ENCODE measurements at places on chromosomes 1 and 21.

- DNase-seq = no peak
These were observed 122.2 kb upstream of the RAB4A start for GRCh38 chr1:229148743-229149142.

DNA sequence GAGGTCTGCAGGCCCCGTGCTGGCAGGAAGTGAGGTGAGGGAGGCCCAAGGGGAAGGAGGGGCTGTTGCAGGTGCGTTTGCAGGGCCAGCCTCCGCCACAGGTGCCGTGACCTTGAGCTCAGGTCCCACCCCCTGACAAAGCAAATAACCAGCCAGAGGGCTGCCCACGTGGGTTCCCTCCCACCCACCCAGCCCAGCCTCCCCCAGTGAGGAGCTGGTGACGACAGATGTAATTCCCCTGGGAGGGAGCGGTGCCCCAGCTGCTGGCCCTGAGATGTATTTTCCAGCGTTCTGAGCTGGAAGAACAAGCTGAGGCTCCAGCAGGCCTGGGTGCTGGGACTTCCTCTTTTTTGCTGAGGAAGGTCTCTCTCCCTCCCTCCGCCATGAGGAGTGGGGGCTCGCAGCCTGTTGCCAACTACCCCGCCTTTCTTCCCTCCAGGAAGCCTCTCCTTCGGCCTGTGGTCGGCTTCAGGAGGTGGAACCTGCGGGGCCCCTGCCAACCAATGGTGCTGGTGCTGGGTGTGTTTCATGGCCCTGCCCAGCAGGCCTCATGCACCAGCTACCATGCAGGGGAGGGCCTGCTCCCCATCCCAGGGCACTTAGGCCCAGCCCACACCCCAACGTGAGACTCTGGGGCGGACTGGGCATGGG, 153.2 kb downstream of the PRDM16 start:
- no peak for DNase-seq

- no peak for DNase-seq
These were observed 27.0 kb upstream of the PRELP start for GRCh38 chr1:203448521-203449061.

- no peak for DNase-seq
These were observed 270.4 kb downstream of the PTPRU start for GRCh38 chr1:29506678-29507225.

- no peak for DNase-seq
These were observed 40.2 kb upstream of the PARP1 start for GRCh38 chr1:226447932-226448665.

- DNase-seq = no peak
These were observed 4.8 kb downstream of the ARHGEF16 start for GRCh38 chr1:3459051-3459908.

- DNase-seq = no peak
These were observed 93.0 kb upstream of the GRIK3 start for GRCh38 chr1:37127254-37127748.

DNA sequence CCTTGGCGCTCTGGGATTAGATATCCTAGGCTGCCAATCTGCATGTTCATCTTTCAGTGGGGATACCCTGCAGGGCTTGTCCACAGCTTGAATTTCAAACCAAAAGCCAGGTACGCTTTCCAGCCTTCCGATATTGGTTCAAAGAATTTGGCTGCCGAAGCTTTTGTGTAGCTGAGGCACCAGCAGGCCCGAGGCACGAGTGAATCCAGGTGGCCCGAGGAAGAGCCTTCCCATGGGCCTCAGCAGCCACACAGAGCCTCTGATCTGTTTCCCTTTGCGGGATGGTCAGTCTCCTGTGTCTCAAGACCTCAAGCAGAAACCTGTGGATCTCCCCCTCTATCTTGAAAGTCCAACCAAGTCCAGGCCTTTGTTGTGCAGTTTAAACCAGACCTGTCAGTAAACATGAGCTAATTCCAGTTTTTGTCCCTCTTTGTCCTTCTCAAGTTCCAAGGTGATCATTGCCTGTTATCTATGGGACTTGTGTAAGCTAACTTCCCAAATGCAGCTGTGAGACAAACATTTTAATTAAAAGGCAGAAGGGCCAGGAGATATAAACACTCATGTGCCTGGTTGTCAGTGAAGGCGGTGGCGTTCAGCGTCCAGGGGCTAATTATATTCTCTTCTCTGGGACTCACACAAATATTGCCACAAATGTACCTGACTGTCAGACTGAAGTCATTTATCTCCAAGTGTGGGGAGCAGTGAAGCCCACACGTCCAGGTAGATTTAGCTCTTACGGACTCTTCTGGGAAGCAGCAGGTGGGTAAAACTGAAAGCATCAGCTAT, 30.6 kb downstream of the VANGL1 start:
- DNase-seq = no peak

DNA sequence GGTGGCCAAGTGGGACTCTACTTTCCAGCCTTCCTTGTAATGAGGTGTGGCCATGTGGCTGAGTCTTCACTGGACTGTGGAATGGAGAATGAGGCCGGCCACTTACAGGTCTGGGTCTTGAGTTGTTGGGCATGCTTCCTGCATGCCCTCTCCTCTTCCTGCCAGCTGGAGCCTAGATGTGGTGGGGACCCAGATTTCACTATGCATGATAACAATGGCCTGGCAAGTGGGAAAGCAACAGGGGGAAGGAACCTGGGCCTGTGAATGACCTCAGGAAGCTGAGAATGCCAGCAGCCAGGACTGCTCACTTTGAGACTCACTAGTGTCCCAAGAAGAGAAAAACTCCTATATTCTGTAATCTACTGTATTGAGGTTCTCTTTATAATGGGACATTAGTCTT, 8.5 kb upstream of the SLC26A9 start:
- DNase-seq = no peak

DNA sequence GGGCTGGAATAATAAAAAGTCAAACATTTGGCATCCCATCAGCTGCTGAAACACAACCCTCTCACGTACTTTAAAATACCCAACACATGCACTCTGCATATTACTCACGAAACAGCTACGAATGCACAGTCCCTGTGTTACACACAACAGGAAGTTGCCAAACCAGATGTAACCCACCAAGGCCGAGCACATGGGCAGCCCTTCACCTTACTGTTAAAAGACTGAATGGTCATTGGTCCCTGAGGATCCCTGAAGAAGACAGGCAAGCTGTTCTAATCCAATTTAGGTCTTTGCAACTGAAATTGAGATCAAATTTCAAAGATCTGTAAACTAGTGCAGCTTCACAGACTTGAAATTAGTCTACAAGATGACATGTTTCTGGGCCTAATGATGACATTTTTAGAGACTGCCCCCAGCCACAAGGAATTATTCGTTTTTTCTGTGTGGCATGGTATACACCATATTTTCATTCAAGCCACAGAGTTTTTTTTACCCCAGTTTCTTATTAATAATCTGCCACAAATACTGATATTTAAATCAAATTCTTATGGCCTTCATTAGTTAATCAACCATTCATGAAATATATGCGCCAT, 25.6 kb upstream of the IER5 start:
- DNase-seq = no peak

- DNase-seq = no peak
These were observed 28.4 kb downstream of the NTPCR start for GRCh38 chr1:232978815-232979214.

GRCh38 chr1:242448910-242449645, 75.4 kb downstream of the PLD5 start:
- DNase-seq = no peak

GRCh38 chr1:232891071-232891470, 59.3 kb upstream of the NTPCR start:
- DNase-seq = no peak

DNA sequence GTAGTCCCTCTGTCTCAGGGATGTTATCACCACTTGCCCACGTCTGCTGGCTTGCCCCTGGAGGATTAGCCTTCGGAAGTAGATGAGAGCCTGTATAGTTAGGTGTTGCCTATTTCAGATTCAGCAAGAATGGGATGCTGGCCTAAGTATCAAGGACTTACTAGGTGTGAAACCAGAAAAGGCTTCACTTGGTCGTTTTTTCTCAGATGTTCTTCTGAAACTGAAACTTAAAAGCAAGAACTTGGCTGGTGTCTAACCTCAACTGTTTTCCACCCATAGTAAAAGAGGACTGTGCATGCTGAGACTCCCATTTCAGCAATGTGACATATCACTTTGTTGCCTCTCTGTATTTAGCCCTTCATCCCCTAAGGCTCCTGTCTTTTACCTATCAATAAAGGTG, 67.0 kb upstream of the LRRC53 start:
- no peak for DNase-seq

DNA sequence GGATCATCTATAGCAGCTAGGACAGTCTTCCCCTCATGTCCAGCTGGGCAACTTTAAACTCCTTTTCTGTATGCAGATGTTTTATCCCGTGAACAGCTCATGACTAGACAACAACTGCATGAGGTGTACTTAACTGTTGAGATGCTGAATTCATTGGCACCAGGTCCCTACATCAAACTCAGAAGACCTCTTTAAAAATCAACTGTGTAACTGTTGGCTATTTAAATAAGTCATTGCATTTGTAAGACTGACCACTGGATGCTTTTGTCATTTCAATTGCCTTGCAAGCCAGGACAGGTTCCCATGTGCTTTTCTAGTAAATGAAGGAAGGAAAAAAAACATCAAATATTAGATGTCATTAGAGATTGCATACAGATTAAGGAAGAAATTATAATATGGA, 28.3 kb upstream of the GORAB start:
- no peak for DNase-seq

DNA sequence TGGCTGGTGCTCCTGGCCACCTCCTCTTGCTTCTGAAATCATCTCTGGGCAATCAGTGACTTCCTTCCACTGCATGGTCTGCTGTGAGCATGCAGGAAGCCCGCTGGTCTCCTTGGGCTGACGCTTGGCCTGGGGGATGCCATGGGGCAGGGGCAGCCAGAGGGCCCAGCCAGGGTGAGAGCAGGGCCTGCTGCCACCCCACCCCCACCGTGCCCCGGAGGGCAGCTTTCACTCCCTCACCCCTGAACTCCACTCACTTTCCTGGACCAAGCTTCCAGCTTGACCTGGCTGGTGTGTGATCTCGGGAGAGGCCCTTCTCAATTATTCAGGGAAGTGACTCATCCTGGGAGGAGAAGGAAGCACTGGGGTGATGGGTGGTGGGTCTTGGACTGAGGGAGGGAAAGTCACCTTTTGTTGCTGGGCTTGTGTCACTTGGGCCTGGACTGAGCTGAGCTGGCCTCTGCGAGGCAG, 270.2 kb upstream of the CSF3R start:
- DNase-seq = no peak

DNA sequence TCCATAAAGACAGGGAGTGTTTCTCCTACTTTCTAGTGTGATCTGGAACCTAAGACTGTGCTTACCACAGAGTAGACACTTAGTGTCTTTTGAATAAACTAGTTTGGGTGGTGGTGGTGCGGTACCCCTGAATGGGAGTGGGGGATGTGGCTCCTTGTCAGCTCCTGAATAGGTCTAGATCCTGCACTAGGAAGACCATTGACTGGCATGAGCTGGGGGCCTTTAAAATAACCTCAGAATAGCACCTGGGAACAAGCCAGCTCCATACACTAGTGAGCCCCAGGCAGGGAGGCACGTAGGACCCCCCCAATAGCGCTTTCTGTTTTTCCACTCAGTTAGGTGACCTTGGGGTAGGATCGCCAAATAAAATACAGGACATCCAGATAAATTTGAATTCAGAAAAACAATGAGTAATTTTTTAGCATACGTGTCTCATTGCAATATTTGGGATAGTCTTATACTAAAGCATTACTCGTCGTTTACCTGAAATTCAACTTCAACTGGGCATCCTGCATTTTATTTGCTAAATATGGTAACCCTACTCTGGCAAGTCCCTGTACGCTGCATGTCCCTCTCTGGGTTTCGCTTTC, 45.6 kb downstream of the AZIN2 start:
- DNase-seq = no peak

Data from activated T-cell treated with anti-CD3 and anti-CD28 coated beads for 48 hours (primary cell).